ENCODE measurements at places on chromosomes 2 and 18. TPM values are rescaled to one million over a fixed set of nuclear protein-coding genes. Genes with fewer than 3 reads are reported as not detected.

Gene POLR1B
- 7.1 TPM for polyA plus RNA-seq

Gene DIPK1C
- polyA plus RNA-seq: not detected

Gene C2orf80
- 71.5 TPM for polyA plus RNA-seq

Gene ECEL1
- polyA plus RNA-seq: 75.6 TPM

Gene TLX2
- polyA plus RNA-seq: not detected

Gene LGALSL
- 43.6 TPM for polyA plus RNA-seq

Gene NEUROD1
- not detected for polyA plus RNA-seq

Gene MROH2A
- polyA plus RNA-seq: not detected

Gene CCDC138
- 17.3 TPM for polyA plus RNA-seq

Gene EPHA4
- polyA plus RNA-seq: 71.1 TPM

Gene CBLN2
- 28.3 TPM for polyA plus RNA-seq

Gene SLC30A3
- polyA plus RNA-seq: not detected

Gene ALLC
- not detected for polyA plus RNA-seq

Gene CHST10
- polyA plus RNA-seq: 76.1 TPM

Gene UGT1A5
- polyA plus RNA-seq: not detected

Gene ANKRD30BL
- not detected for polyA plus RNA-seq

Gene KIAA2012
- polyA plus RNA-seq: not detected

Gene ASB1
- 18.7 TPM for polyA plus RNA-seq

Gene LMAN1
- polyA plus RNA-seq: 50.3 TPM

Gene SFXN5
- 5.8 TPM for polyA plus RNA-seq

Gene C2orf92
- 10.7 TPM for polyA plus RNA-seq

Gene UGGT1
- 26.3 TPM for polyA plus RNA-seq

Gene NYAP2
- polyA plus RNA-seq: 1.1 TPM

Gene YPEL5
- polyA plus RNA-seq: 130 TPM

Gene LYPD6B
- polyA plus RNA-seq: 7.7 TPM

Gene WDR35
- 14.2 TPM for polyA plus RNA-seq

Gene ADAM23
- polyA plus RNA-seq: 55.0 TPM

Gene CFAP65
- polyA plus RNA-seq: 1.7 TPM

Gene MC4R
- 2.1 TPM for polyA plus RNA-seq

Gene TBR1
- 4.5 TPM for polyA plus RNA-seq

Gene PARD6G
- polyA plus RNA-seq: 8.8 TPM

Gene GCG
- polyA plus RNA-seq: not detected

Gene SLC8A1
- polyA plus RNA-seq: 18.7 TPM

Gene CAVIN2
- not detected for polyA plus RNA-seq

Gene WDCP
- polyA plus RNA-seq: 15.7 TPM

Gene CFC1
- 29.9 TPM for polyA plus RNA-seq

Gene MAPK4
- polyA plus RNA-seq: 12.7 TPM

Data from neural cell (in vitro differentiated cells).